ENCODE measurements at places on chromosomes 5 and 9.
A peak's percentile ranks its signal among the peaks of the same experiment; 100 is the strongest.

DNA sequence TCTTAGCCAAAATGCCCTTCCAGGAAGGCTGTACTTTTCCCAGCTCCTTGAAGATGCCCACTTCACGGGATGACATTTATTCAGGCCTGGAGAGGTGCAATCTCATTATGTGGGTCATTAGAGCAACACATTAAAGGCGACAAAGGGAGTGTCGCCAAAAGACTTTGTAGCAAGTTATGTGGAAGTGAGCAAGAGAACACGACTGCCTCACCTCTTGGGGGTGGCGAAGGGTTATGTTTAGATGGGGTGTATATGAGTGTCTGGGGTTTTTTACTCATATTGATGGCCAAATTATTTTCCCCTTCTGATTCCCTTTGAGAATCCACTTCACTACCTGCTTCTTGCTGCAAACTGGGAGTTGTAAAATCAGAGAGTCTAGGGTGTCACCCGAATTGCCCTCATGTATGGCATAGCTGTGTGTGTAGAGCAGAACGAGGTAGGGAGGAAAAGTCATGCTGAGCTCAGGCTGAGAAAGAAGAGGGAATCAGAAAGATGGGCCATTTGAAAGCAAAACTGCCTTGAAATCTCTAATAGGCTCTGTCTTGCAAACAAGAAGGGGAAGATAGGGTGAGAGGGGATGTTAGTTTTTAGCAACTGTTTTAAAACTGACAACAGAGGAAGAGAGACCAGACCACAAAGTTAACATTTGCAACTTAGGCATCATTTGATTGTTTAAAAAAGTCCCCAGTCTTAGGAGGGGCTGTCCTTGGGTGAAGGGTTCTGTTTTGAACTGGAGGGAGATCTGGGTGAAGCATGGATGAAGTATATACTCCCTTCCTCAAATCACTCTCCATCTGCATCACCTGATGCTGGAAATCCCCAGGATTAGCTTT is 97.1 kb upstream of the IL12B start:
- no peak for DNase-seq

DNA sequence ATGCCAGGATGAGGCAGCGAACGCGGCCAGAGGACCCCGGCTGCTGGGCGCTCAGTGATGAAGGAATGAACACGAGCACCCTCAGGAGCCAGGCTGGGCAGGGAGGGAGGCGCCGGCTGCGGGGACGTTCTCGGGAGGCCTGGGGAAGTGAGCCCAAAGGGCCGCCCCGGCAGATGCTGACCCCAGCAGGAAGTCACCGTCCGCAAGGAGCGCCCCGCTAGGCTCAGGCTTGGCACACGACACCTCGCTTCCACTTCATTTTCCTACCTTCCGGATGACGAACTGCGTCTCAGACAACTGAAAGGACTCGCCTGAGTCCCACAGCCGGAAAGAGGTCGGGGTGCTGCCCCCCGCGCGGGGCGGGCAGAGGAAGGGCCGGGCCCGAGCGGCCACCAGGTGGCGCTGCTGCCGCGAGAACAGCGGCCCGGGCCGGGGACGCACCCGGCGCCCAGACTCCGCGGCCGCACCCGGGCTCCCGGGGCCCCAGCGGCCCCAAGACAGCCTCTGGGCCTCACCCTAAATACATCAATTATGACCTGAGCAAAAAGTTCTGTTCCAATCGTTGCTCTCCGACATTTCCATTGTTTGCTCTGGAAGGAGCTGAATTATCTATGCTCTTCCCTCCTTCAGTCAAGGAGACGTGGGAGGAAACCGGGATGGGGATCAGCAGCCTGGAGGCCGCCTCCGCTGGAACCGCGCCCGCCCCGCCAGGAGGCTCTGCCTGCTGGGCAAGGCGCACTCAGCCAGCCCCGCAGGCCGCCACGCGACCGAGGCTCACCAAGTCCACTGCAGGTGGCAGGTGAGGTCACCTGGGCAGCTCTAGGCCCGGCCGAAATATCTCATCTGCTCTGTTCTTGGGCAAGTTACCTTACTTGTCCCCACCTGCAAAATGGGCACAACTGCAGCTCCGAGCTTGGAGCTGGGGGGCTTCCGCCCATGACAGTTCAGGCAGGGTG is 107.0 kb downstream of the ZNF354C start:
- peak; percentile 64 for DNase-seq

- no peak for DNase-seq
Measured at GRCh38 chr5:128464596-128464995, 73.4 kb downstream of the FBN2 start.

GRCh38 chr5:17018871-17019270 is 82.8 kb upstream of the MYO10 start:
- no peak for DNase-seq

- no peak for DNase-seq
Measured at GRCh38 chr9:113465599-113466140, 2.1 kb downstream of the RGS3 start.

DNA sequence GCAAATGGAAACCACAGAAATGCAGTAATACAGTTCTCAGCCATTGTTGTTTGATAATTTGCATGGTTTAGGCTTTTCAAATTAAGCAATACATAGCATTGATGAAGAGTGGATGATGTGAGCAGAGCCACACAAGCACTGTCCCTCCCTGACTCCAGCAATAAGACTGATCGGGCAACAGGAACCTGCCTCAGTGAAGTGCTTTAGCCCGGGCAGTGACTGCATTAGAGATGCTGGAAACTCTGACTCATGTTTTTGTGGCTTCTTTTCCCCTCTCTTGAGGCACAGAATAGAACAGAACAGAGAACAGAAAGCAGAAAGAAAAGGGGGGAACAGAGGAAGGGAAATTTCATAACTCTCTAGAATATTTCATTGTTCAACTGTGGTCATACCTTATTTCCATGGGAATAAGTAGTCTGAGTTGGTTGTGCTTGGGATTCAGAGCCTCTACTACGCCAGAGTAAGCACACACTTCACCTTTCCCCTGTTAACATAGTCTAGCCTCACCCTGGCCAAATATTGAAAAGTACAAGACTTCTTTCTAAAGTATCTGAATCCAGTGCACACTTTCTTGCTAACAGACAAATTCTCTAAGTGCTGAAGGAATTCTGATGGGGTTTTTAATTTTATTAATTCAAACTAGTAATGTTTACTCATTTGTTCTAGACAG is 164.8 kb upstream of the VCAN start:
- no peak for DNase-seq

- DNase-seq: no peak
Measured at GRCh38 chr5:81105261-81105877, 127.8 kb upstream of the CKMT2 start.

DNA sequence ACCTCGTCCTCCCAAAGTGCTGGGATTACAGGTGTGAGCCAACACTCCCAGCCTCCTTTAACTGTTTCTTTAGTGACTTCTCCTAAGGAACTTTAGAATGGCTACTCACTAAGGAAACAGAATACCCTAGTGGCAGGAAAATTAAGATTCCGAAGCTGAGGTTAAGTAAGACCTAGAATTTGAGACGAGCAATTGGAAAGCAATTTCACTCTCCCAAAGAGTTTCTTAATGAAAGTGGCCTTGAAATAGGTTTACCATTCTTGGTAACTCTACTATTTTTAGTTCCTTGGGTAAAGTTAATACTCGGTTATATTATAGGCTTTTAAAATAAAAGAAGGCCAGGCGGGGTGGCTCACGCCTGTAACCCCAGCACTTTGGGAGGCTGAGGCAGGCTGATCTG is 22.9 kb upstream of the GOLPH3 start:
- DNase-seq: no peak

GRCh38 chr9:69137311-69137710 is 36.8 kb upstream of the TJP2 start:
- DNase-seq: no peak

- DNase-seq: no peak
Measured at GRCh38 chr9:75953218-75953617, 62.7 kb downstream of the PCSK5 start.

DNA sequence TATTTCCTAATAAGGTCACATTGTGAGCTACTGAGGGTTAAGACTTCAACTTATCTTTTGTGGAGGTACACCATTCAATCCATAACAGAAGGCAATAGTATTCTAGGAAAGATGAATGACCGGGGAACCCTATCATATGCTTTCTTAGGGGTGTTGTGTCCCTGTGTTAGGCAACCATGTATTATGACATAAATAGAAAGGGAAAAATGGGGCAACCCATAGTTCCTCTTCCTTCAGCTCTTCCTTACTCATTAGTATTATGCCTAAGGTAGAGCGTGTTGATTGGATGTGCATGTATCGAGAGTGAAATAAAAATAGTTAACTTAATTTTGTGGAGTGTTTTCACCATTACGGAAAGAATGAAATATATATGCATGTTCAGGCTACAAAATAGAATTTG is 6.0 kb upstream of the CCNJL start:
- no peak for DNase-seq

- DNase-seq: no peak
Measured at GRCh38 chr5:100777680-100778300, 125.3 kb downstream of the ST8SIA4 start.

- no peak for DNase-seq
Measured at GRCh38 chr5:153491038-153491744, 721 bp downstream of the GRIA1 start.

DNA sequence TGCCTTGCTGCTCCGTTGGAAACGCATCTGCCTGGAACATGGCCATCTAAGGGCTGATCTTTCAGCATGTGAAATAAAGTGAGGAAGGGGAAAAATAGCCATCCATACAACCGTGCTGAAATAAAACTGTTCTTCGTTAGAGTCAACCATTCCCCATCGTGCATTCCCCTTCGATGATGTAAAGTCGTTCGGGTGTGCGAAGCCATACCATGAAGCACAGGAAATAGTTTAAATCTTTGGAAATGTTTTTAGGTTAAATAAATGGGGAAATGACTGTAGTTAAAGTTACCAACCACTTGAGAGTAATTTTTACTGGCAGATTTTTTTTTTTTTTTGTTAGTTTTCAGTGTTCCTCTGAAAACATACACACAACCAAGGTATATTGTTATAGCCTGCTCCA is 302.5 kb downstream of the SH3GL2 start:
- no peak for DNase-seq

- DNase-seq: no peak
Measured at GRCh38 chr5:176497852-176498251, 39.4 kb downstream of the RNF44 start.

DNA sequence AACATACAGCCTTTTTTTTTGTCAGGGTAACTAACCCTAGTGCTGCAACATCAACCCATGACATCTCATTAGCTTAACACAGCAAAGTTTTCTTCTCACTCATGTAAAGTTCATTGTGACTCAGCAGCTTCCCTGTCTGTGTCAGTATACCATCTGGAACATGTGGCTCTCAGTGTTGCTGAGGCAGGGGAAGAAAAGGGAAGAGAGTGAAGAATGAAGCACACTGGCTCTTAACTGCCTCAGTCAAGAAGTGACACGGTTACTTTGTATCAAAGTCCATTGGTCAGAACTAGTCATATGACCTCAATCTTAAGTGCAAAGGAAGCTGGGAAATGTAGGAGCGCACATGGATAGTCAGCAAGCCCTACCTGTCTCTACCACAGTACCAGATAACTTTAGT is 185.0 kb upstream of the ELL2 start:
- DNase-seq: no peak

GRCh38 chr5:7705261-7705660 is 145.7 kb downstream of the CFAP90 start:
- DNase-seq: no peak

- no peak for DNase-seq
Measured at GRCh38 chr5:179731791-179732411, 721 bp upstream of the MAML1 start.

GRCh38 chr5:73280386-73280785 is 107.4 kb downstream of the TMEM174 start:
- DNase-seq: no peak

- DNase-seq: no peak
Measured at GRCh38 chr5:54644226-54644625, 126.7 kb downstream of the SNX18 start.

DNA sequence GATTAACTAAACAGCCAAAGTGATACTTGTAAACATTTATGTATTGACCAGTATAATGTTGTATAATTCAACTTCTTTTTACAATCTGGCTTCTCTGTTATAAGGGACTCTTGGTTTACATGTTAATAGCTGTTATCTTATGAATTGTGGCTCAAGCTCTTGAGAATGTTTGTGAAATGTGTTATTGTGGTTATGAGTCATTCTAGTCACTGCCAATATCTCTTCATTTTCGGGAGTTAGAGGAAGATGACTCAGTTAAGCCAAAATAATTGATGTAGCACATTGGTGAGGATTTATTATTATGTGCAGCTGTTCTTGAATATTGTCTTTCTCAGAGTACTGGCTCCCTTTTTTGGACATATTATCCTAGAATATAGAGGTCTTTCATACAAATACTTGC is 655.2 kb upstream of the RIOK2 start:
- DNase-seq: no peak

DNA sequence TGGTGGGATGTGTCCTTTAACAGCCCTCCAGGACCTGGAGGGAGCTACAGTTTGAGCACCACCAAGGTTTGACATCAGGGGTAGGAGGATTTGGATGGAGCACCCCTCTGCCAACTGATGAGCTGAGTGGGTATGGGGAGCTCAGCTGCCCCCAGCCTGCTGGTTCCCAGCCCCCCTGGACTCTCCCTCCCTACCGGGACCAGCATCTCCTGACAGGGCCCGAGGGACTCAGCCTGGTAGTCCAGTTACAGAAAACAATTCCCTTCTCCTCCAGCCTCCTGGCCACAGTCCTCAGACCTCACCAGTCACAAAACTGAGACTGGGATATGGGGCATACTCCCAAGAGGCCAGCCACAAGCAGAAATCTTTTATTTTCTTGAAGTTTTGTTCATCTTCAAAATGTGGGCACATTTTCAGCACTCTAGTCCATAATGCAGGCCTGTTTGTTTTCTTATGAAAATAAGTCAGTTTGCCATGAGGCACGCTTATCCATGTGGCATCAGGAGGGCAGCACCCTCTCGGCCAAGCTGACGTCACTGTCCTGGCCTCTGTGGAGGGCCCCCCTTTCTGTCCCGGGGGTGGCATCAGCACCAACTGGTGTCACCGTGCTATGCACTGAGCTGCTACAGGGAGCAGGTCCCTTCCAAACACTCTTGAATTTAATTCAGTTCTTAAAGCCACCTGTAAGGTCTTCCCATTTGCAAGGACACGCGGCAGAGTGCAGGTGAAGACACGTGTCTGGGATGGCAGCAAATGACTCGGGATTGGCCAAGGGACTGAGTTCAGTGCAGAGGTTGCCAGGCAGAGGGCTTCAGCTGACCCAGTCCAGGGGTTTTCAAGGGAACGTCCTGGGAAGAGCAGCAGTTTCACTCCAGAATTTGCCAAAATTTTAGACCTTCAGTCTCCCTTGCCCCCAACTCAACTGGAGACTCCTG is 187.6 kb downstream of the GADD45G start:
- no peak for DNase-seq

GRCh38 chr9:36597412-36598178 is 24.9 kb downstream of the MELK start:
- DNase-seq: no peak

- no peak for DNase-seq
Measured at GRCh38 chr5:161382685-161383084, 163.8 kb downstream of the GABRB2 start.

- DNase-seq: no peak
Measured at GRCh38 chr9:83526901-83527300, 11.3 kb downstream of the FRMD3 start.

GRCh38 chr5:52657247-52657645 is 130.5 kb upstream of the ITGA1 start:
- DNase-seq: no peak
